ENCODE measurements at places on chromosomes 2 and 18.

GRCh38 chr2:150811259-150811855 is 323.9 kb upstream of the RND3 start:
- no peak for DNase-seq

- DNase-seq: no peak
These were observed 85.4 kb downstream of the XDH start for GRCh38 chr2:31329081-31329625.

DNA sequence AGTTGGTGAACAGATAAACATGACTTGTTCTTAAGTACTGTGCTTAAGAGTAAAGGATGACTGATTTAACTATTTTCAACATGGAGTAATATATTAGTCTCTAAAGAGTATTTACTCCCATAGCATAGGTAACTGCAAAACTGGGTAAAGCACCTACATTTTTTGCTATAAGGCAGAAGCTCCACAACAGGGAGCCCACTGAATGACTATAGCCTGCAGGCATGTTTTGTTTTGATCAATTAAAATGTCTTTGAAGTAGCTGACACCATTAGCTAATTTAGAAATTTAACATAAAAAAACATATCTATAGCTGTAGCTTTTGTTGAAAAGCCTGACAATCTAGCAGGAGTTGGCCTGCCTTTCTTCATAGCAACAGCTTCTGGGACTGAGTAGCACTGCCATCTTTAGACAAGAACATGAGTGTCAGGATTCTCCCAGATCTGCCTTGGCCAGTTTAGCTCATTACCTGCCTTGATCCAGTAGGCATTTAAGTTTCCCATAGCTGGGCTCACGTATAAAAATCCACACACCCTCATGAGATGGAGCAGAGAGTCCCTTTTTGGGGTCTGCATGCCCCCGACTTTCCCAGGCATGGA is 1935.1 kb upstream of the PIK3C3 start:
- peak; percentile 38 for DNase-seq

- no peak for DNase-seq
These were observed 39.2 kb downstream of the CRIM1 start for GRCh38 chr2:36394804-36395203.

- DNase-seq: no peak
These were observed 4.5 kb downstream of the IDH1 start for GRCh38 chr2:208250388-208250787.

- no peak for DNase-seq
These were observed 1023.4 kb upstream of the LRRTM1 start for GRCh38 chr2:81327911-81328310.

DNA sequence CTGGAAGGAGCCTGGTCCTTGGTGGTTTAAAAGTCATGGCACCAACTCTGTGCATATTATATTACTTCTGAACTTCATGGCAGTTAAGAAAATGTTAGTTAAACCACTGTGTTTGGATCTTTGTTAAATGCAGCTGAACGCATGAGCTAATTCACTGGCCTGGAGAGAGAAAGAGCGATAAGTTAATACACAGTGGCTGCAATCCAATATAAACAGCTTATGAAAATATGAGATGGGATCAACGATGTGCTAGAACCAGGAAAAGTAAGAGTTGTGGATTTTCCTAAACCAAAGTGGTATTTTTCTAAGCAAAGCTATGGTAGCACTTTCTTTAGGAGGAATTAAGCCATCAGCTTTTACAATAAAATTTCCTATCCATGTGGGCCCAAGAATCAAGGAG is 326.7 kb downstream of the MTX2 start:
- DNase-seq: no peak

- no peak for DNase-seq
These were observed 30.2 kb upstream of the SERTAD2 start for GRCh38 chr2:64683771-64684510.

DNA sequence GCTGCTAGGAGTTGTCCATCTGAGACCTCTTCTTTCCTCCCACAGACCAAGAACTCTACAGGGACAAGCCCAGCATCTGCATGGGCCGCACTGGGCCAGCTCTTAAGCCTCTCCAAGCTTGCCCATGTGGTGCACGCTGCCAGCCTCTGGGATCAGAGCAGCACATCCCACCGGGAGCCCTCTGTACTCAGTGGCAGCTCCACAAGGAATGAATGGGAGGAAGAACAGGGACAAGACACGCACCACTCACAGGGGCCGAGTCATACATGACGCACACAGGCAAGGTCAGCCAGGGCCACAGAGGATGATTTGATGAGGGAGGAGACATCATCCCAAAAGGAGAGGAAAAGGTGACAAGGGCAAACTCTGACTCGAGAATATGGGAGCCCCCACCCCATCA is 268.3 kb downstream of the KLHL29 start:
- no peak for DNase-seq

DNA sequence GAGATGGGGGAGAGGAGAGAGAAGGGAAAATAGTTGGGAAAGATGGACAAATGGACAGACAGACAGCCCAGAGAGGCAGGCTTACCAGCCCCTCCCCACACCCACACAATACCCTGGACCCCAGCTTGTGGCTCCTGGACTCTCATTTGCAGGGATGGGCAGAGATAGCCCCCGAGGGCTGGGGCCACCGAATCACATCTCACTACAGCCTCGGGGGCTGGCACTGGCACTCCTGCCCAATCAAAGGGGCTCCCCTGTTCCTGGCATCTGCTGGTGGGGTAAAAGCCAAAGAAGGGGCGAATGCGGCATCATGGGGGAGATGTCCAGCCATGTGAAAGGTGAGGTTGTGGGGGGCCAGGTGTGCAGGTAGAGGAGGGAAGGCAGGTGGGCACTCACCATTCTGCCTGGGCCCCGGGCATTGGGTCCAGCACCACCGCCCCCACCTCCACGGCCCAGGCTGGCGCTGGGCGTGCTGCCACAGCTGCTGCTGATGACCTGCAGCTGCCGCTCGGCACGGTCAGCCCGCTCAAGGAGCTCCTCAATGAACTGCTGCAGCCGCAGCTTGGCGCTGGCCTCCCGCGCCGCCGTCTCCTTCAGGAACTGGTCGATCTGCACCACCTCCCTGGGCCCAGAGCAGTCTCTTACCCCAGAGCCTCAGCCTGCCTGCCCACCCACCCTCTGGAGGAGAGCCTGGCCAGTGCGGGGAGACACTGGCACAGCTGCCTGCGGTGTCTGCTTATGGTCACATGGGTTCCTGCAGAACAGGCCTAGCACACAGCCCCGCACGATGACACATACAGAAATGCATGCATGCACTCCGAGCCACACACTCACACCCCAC is 18.0 kb downstream of the FBXO41 start:
- DNase-seq: no peak

DNA sequence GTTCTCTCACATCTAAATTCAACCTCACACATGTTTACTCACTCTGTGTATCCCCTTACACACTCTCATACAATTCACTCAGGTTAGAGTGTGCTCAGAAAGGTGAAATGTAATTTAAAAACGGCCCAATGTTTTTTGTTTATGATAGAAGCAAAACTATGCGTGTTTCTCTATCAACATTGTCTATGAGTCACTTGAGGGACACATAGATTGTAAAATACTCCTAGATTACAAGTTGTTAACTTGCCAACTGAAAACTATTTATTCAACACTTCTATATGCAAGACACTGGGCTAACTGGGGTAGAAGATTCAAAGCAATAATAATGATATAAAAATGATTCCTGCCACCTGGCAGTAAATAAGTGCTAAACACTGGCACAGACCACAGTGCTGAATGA is 24.6 kb downstream of the CCDC195 start:
- DNase-seq: no peak

DNA sequence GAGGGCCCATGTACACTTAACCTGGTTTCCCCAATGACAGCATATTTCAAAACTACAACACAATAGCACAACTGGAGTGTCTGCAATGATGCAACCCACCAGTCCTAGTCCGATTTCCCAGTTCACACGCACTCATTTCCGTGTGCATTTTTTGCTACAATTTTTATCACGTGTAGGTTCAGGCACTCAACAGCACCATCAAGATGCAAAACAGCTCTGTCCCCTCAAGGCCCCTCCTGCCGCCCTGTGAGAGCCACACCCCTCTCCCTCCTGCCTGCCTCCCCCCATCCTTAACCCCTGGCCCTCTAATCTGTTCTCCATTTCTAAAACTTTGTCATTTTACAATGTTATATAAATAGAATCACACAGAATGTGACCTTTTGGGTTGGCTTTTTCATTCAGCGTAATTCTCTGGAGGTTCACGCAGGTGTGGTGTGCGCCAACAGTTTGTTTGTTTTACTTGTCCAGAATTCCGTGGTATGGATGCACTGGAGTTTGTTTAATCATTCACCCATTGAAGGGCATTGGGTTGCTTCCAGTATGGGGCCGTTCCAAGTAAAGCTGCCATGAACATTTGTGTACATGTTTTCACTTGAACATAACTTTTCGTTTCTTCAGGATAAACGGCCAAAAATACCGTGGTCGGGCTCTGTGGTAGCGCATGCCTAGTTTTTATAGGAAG is 8.4 kb downstream of the KCNIP3 start:
- no peak for DNase-seq

DNA sequence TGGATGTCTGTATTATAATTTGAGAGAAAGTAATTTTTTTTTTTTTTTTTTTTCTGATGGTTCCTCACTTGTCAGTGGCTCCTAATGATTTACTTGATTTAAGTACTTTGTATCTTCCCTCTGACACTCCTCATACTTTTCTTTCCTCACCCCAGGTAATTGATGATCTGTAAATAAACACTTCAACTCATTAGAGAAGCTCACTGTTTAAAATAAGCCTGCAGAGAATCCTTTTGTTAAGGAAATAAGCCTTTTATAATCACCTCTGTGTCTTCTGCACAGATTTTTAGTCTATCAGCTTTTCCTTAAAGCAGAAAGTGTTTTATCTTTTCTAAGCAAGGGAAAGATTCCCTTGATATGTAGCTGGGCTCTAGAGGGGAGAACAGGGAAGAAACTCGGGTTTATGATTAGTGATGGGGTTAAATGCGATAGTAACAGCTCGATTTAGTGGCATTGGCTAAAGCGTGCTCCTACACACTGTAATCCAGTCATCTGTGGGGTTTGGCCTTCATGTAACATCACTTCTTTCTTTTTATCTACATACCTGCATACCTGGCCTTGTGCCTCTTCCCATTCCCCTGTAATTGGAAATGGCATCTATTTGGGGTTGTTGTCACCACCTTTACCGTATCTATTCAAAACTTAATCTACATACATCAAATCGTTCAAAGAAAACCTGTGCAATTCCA is 60.1 kb upstream of the LRRTM1 start:
- DNase-seq: peak; percentile 10
